Muscle of leg (tissue), 16 donors: ENCODE measurements at places on chromosomes 12 and 14. TPM values are rescaled to one million over a fixed set of nuclear protein-coding genes. Genes with fewer than 3 reads are reported as not detected.

GRCh38 chr12:67798768-67799167, 150.2 kb downstream of the DYRK2 start:
- H3K4me1 ChIP-seq: peaks cover 12% of the 10 kb centered on the region
- H3K27me3 ChIP-seq: no peaks in the 10 kb centered on the region
- peak; percentile 27 for DNase-seq
- peak overlapping the region; percentile 48 for H3K27ac ChIP-seq

- peak within 1 kb of the TSS; percentile 84 for H3K4me3 ChIP-seq
- peaks cover 5% of the 10 kb centered on the region for H3K27me3 ChIP-seq
- peak; percentile 90 for DNase-seq
- H3K4me1 ChIP-seq: peaks cover 17% of the 10 kb centered on the region
- no peaks in the 10 kb centered on the region for H3K36me3 ChIP-seq
- peak within 1 kb of the TSS; percentile 85 for H3K27ac ChIP-seq
Measured at GRCh38 chr12:96193725-96194575, at the start of gene ELK3. Gene ELK3 (plus strand): TSS chr12:96194375.

DNA sequence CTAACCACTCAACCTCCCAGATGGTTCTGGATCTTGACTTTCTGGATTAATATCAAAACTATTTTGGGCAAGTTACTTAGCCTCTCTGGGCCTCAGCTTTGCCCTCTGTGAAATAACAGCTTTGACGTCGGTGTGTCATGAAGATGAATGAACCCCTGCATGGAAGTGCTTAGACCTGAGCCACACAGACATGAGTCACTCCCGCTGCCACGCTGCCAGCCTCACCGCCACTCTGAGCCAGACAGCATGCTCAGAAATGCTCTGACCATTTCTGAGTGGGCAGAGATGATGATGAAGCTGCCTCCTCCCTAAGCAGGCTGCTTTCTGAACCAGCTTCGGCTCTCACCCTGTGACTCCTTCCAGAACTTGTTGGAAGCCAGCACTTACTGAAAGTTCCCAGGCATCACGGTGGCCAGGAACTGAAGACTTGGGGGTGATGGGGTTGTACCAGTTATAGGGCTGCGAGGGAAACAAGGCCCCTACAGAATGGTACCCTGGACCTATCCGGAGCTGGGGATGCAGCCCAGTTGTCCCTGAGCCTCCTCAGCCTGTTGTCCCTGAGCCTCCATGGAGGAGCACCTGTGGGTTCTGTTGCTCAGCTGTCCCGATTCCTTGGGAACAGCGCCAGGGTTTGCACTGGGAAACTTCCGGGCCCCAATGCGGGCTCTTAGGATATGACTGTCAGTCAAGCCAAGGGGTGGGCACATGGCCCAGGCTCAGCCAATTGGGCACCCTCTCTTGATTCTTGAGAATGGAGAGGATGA, 2.0 kb upstream of the CCDC197 start:
- H3K36me3 ChIP-seq: no peaks in the 10 kb centered on the region
- peak; percentile 66 for DNase-seq
- peaks cover 44% of the 10 kb centered on the region for H3K4me1 ChIP-seq
- H3K27me3 ChIP-seq: peaks cover 7% of the 10 kb centered on the region
- H3K4me3 ChIP-seq: no peak overlapping the region
- no peak overlapping the region for H3K27ac ChIP-seq

- H3K27me3 ChIP-seq: peaks cover 5% of the 10 kb centered on the region
- H3K27ac ChIP-seq: peak overlapping the region; percentile 59
- peaks cover 5% of the 10 kb centered on the region for H3K4me1 ChIP-seq
- H3K36me3 ChIP-seq: no peaks in the 10 kb centered on the region
- no peak for DNase-seq
Measured at GRCh38 chr12:65277994-65278575, 398 bp upstream of the MSRB3 start.

DNA sequence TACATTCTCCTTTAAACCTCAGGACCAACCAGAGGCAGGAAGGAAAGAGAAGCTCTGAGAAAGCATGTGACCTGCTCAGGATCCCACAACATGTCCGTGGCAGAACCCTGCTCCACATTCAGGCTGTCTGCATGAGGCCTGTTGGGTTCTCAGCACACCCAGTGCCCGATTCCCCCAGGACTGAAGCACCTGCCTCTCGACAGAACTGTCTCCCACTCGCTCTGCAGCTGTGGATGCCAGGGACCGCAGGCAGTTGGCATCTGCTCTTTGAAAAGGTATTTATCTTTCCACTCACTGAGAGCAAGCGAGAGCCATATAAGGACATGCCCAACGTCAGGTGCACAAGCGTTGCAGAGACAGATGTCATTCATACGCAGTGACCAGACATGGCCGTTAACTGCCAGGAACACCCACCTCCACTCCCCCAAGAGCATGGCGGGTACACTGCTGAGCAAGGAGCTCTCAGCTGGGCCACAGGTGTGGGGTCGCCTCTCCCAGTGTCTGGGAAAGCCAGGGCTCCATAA, 18.9 kb downstream of the PITPNM2 start:
- no peaks in the 10 kb centered on the region for H3K36me3 ChIP-seq
- peak; percentile 40 for DNase-seq
- peaks cover 14% of the 10 kb centered on the region for H3K4me1 ChIP-seq
- H3K27ac ChIP-seq: peak overlapping the region; percentile 69
- no peak overlapping the region for H3K4me3 ChIP-seq

DNA sequence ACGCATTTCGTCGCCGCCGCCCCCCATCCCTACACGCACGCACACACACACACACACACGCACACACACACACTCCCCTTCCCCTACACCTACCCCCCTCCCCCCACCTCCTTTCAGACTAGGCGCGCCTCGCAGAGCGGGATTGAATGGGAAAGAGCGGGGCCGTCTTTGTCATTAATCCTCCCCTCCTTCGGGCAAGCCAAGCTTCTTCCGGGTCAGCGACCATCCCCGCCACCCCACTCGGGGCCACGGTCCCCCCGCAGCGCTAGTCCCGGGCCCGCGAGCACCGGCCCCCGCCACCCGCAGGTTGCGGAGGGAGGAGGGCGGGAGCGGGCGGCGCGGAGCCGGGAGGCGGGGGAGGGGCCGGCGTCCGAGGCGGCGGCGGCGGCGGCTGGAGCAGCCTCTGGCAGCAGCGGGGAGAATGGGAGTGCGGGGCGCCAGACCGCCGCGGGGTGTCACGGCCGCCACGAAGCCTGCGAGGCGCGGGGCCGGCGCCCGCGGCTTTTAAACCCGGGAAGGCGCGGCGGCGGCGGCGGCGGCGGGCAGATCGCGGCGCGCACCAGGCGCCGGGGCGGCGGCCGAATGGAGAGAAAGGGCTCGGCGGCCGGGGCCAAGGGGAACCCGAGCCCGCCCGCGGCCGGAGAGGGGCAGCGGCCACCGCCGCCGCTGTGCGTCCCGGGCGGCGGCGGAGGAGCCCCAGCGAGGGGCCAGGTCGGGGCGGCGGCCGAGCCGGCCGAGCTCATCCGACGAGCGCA, at the start of gene TTC9:
Gene TTC9, plus strand, starts transcription at position 369 of the 755 bp plus-strand sequence. Its CDS starts 214 bp downstream, at position 583.
- DNase-seq: peak; percentile 29
- peak within 1 kb of the TSS; percentile 53 for H3K4me3 ChIP-seq
- peaks cover 47% of the 10 kb centered on the region for H3K27me3 ChIP-seq
- peaks cover 19% of the 10 kb centered on the region for H3K4me1 ChIP-seq

DNA sequence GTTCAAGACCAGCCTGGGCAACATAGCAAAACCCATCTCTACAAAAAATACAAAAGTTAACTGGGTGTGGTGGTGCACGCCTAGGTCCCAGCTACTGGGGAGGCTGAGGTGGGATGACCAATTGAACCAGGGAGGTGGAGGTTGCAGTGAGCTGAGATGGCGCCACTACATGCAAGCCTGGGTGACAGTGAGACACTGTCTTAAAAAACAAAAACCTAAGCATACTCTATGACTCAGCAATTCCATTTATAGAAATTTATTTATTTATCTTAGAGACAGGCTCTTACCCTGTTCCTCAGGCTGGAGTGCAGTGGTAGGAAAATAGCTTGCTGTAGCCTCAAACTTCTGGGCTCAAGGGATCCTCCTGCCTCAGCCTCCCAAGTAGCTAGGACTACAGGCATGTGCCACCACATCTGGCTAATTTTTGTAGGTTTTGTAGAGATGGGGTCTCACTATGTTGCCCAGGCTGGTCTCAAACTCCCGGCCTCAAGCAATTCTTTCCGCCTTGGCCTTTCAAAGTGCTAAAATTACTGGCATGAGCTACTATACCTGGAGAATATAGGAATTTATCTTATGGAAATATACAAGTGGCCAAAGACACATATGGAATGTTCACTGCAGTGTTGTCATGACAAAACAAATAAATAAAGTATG, 43.3 kb downstream of the NCKAP5L start:
- H3K27me3 ChIP-seq: no peaks in the 10 kb centered on the region
- no peak overlapping the region for H3K4me3 ChIP-seq
- DNase-seq: no peak
- peak overlapping the region; percentile 83 for H3K27ac ChIP-seq
- H3K36me3 ChIP-seq: peaks cover 4% of the 10 kb centered on the region

DNA sequence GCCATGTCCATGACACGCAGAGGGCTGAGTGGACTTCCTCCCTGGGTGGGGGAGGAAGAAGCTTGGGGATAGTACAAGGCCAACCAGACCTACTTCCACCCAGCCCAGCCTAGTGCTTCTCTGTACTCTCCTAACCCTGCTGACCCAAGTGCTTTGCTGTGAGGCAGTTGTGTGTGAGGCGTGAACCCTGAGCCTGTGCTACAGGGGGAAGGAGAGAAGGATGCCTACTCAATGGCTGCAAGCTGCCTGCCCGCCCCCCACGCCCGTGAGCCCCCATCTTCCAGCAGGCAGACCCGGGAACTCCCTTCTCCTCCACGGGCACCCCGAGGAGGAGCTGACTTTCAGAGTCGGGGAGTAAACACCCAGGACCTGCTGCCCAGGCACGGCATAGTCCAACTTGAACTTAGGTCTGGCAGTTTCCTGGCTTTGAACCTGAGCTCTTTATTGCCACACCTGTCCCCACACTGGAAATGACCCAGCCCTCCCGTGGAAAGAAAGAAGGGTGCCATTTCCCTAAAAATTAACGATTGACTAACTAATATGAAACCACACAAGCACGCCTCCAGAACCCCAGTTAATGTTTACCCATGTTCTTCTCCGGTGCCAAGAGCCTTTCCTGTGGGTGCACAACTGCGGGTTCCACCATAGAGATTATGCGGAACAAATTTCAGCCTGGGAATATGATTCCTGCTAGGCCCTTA, 10.8 kb downstream of the ALDH2 start:
- H3K36me3 ChIP-seq: peaks cover 8% of the 10 kb centered on the region
- H3K27me3 ChIP-seq: no peaks in the 10 kb centered on the region
- no peak overlapping the region for H3K4me3 ChIP-seq
- peak; percentile 49 for DNase-seq
- no peak overlapping the region for H3K27ac ChIP-seq
- peaks cover 34% of the 10 kb centered on the region for H3K4me1 ChIP-seq

GRCh38 chr14:95320955-95321600, 1.4 kb upstream of the CLMN start:
- H3K27ac ChIP-seq: no peak overlapping the region
- H3K4me1 ChIP-seq: peaks cover 39% of the 10 kb centered on the region
- no peaks in the 10 kb centered on the region for H3K36me3 ChIP-seq
- no peak overlapping the region for H3K4me3 ChIP-seq

PLEKHG7 gene
- 0.18 TPM for total RNA-seq

MLEC gene
- total RNA-seq: 70.2 TPM
